Head of caudate nucleus (tissue), 42 donors: ENCODE measurements at places on chromosomes 3 and 15.

DNA sequence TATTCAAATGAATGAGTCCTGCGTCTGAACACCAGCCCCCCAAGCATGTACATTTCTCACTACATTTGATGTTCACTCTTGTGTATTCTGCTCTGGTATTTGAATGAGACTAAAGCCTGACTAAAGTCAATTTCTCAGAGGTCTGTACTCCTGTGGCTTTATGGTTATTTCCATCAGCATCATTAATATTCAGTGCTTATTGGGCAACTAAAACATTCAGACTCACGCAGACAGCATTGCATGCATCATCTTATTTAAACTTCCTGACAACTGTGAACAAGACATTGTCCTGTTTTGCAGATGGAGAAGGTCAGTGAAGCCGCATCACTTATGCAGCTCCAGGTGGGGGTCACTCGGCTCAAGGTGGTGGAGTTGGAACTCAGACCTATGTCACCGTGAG is 11.1 kb downstream of the CEMIP start:
- no peak for DNase-seq

GRCh38 chr15:82951472-82952157 is 905 bp downstream of the HOMER2 start:
- no peak for DNase-seq

GRCh38 chr3:194080436-194080835 is 55.5 kb upstream of the HES1 start:
- DNase-seq, result no peak

DNA sequence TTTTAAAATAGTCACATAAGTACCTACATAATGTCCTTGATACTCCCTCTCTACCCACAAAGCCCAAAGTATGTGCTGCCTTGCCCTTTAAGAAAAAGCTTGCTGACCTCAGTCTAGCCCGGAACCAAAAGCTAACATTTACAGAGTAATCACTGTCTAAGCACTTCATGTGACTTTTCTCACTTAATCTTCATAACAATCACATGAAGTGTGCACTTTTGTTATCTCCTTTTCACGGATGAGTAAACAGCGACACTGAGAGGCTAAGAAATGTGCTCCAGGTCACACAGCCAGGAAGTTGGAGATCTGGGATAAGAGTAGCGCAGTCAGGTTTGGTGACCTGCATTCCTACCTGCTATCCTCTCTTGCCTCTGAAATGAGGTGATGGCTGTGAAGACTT is 194.0 kb downstream of the ITPR1 start:
- no peak for DNase-seq

DNA sequence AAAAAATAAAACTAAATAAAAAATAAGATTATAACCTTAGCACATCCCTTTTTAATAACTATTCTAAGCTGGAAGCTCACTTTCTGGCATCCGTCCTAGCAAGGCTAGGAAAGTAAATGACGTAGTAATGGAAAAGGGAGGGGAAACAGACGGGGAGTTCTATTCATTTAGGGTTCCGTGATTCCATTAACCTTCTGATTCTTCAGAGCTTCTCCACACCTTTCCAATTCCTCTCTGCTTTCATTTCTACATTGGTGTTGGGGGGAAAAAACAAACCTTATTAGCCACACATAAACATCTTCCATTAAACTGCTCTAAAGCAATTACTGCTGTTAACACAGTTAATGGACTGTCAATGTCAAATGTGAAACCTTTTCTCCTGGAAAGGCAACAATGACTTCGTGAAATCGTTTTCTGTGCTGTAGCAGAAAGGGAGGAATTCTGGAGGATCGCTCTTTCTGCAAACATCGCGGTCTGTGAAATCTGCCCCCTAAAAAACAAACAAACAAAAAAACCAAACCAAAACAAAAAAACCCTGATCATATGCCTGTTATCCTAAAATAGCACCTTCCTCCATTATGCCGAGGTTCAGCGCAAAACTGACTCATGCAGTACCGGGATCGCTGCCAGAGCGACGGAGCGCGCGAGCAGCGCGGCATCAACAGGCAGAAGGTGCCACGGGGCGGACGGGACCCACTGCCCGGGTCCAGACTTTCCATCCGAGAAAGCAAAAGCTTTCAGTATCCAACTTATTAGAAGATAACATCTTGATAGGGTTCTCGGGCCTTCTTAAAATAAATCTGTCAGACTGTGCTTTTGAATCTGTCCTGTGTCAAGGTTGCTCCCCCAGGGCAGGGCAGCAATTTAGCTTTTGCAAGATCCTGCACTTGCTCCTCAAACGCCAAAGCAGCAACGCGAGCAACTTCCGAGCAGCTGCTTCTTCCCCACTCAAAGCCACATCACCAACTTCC is 156.2 kb downstream of the FGF12 start:
- DNase-seq, result peak; percentile 71

DNA sequence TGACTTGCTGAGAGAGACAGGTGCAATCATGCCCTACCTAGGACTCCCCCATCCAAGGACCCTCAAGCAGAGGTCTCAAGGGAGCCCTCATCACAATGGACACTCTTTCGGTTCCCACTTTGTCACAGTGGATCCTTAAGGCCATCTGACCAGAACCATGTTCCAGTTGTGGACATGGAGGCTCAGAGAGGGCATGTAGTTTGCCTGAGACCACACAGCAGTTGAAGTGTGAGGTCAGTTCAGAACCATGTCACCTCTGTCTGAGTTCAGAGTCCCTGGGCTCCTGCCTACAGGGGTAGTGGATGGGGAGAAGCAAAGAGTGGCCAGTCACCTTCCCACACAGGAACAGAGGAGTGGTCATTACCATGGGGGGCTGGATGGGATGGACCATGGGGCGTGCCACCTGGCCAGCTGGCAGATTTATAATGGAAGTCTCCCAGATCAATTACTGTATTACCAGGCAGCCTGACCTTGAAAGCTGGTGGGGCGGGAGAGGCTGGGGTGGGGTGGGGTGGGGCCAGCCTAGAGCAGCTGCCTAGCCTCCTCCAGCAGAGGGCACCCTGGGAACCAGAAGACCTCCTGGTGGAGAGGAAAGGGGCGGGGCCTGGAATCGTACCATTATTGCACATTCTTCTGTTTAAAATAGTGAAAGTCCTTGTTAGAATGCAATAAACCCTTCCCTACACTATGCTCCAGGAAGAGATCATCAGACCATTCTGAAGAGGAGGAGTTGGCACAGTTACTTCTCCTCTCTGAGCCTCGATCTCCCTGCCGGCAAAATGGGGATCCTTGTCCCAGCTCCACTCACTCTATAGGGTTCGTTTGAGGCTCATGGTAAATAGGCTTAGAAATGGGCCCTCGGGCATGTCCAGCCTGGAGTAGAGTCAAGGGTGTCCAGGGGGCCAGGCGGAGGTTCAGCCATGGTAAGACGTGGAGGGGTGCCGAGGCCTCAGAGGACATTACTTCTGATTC is 26.9 kb upstream of the LINGO1 start:
- DNase-seq, result peak; percentile 73

DNA sequence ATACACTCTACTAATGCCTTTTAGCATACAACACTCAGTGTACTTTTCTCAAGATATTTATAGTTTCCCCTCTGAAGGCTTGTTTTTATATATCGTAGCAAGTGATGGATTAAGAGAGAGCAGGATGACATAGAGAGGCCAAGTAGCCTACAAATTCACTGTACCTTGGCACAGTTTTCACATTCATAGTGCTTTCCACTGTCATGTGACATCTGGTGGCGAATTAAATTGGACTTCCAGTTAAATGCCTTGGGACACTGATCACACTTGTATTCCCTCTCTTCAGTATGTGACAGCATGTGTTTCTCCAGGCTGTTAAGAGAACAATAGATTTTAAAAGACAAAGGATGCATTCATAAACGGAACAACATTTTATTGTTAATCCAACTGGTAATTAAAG is 541.1 kb downstream of the MECOM start:
- no peak for DNase-seq

DNA sequence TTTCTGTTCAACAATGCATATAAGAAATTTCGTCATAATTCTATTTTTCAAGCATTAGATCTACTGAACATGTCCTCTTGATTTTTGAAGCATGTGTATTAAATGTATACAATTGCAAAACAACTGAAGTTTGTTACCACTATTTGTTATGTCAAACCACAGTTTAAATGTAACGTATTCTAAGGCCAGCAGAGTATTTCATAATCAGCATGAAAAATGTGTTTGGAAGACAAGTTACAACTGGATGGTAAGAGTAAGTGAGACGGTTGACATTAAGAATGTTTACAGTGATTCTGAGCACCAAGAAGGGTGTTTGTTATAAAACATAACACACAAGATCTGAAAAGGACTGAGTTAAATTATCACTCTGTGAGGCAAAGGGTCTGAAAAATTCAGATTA is 738.4 kb downstream of the PLOD2 start:
- DNase-seq, result no peak

DNA sequence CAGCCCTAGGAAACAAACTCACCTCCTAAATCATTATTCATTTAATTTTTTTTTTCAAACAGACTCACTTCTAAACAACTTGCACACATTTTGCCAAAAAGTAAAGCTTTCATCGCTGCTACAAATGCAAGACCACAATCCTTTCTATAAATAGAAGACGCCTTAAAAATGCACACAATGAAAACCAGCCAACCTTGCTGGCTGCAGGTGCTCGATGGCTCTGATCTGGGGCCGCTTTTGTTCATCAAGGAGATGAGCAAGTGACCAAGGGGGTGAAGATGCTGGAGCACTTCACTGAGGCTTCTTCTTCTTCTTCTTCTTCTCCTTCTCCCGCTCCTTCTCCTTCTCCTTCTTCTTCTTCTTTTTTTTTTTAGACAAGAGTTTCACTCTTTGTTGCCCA is 12.7 kb upstream of the SLC6A6 start:
- DNase-seq, result no peak

- DNase-seq, result no peak
Measured at GRCh38 chr3:112619295-112619694, 21.6 kb downstream of the CCDC80 start.

DNA sequence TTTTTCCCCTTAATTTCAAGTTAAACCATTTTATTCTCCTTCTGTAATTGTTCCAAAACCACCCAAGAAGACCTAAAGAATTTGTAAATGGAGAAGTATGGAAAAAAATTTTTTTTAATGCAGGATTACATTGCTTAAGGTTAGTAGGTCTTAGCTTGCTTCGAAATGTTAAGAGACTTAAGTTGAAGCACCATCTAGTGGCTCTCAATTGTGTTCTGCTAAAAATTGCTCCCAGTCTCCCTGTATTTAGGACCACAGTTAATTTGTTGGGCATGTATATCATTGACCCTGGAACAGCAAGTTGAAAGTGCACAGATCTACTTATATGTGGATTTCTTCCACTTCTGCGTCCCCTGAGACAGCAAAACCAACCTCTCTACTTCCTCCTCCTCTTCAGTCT is 32.4 kb downstream of the CD200R1L start:
- DNase-seq, result no peak

DNA sequence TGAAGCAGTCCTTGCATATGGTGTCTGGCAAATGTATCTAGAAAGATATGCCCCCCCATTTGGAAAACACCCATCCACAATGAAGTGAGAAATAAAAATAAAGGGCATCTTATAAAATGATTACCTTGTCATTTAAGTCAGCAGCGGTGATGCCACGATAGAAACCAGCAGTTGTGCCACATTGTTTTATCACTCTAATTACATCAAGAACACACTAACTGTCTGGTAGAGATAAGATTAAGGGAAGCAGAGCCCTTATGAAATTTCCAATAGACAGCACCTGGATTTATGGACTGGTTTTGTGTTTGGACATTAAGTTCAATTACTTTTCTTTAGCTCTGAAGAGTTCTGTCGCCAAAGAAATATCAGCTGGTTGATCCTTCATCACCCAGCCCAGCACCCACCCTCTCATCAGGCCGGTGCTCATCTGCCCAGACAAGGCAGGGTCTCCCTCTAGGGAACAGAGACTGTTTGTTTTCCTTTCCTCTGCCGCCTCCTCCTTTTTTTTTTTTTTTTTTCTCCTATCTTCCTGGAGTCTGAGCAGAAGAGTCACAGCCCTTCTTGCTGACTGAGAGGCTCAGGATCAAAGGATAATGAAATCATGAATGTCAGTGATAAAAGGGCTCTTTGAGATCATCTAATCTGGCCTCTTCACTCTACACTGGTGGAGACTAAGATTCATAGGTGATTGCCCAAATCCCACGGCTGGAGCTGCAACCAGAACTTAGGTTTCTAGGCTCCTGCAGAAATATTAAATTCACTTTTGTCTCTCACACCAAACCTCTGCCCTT is 464.1 kb downstream of the NTRK3 start:
- no peak for DNase-seq

GRCh38 chr3:131883711-131884407 is 151.0 kb downstream of the CPNE4 start:
- DNase-seq, result no peak

GRCh38 chr3:82293867-82294266 is 532.4 kb upstream of the GBE1 start:
- no peak for DNase-seq

DNA sequence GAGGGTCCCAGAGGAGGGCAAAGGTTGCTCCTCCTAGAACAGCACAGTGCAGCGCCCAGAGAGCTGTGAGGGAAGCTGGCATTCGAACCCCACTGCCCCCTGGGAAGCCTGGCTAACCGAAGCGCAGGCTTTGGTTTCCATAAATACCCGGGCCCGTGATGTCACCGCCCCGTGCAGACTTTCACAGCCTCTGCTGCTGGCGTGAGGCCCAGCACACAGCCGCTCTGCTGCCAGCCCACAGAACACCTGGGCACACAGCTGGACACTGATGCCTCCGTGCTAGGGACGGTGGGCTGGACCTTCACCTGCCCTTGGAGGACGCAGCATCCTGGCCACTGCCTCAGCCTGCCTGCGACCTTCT is 1.0 kb downstream of the IQSEC1 start:
- peak; percentile 76 for DNase-seq

DNA sequence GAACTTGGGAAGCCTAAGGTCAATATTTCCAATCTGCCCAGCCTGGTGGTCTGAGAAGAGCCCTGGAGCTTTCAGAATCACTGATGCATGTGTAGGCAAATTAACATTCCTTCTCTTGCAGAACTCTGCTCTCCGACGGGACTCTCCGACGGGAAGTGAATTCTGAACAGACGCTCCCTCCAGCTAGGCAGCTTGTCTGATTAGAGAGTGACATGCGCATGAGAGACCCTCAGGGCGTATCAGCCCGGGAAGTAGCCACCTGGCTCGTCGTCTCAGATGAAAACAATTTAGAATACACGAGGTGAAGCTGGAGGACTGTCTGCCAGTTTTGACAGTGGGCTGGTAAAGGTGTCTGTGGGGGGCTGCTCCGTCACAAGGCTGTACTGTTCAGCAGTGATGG is 103.1 kb downstream of the DGKG start:
- no peak for DNase-seq

- no peak for DNase-seq
Measured at GRCh38 chr3:152373379-152373778, 104.7 kb downstream of the MBNL1 start.

- no peak for DNase-seq
Measured at GRCh38 chr3:55698831-55699230, 211.7 kb upstream of the WNT5A start.

DNA sequence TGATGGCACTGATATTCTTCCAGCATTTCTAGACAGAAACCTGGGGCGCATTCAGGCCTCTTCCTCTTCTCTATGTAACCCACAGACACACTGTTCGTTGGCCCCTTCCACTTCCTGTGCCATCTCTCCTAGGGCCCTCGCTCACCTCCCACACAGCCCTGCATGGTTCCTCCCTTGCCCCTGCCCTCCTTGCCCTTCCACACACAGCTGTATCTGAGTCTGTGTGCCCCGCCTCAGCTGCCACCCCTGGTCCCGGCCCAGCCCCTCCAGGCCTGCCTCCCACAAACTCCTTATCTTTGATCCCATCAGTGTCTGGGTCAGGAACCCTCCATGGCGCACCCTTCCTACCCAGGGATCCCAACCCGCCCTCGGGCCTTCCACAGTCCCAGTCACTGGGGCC is 37.9 kb downstream of the RAB6B start:
- no peak for DNase-seq

- no peak for DNase-seq
Measured at GRCh38 chr3:99948467-99949089, 130.9 kb downstream of the CMSS1 start.

- peak; percentile 47 for DNase-seq
Measured at GRCh38 chr3:107117922-107118536, 259.2 kb upstream of the CCDC54 start.
